ENCODE measurements at places on chromosomes 1 and 21. TPM values are rescaled to one million over a fixed set of nuclear protein-coding genes. Genes with fewer than 3 reads are reported as not detected.

DNA sequence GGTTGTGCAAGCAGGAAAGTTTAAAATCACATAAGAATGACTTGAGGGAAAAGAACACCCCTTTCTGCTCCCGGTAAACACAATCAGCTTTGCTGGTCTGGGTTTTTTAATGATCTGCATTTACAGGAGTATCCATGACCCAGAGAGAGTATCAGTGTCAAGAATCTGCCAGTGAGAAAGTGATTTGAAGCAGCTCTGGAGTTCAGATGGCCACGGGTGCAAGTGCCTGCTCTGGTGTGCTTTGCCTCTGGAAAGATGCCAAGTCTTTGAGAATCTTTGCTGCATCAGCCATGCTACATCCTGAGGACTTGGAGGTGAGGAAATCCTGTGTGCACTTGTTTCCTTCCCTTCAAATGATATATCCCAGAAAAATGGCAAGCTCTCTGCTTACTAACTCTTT lies 18.6 kb upstream of the MYSM1 start:
- H3K36me3 ChIP-seq: peaks cover 4% of the 10 kb centered on the region
- peak overlapping the region; percentile 28 for H3K4me3 ChIP-seq
- DNase-seq: peak; percentile 20
- H3K27me3 ChIP-seq: peaks cover 3% of the 10 kb centered on the region
- peaks cover 33% of the 10 kb centered on the region for H3K4me1 ChIP-seq

- H3K4me3 ChIP-seq: no peak overlapping the region
- no peak overlapping the region for H3K27ac ChIP-seq
- no peak for DNase-seq
- no peaks in the 10 kb centered on the region for H3K4me1 ChIP-seq
- H3K36me3 ChIP-seq: no peaks in the 10 kb centered on the region
Observed at GRCh38 chr1:4418021-4418420, 236.4 kb upstream of the AJAP1 start.

- no peak overlapping the region for H3K4me3 ChIP-seq
- no peaks in the 10 kb centered on the region for H3K36me3 ChIP-seq
- peaks cover under 1% of the 10 kb centered on the region for H3K27me3 ChIP-seq
- H3K27ac ChIP-seq: no peak overlapping the region
- H3K4me1 ChIP-seq: peaks cover 64% of the 10 kb centered on the region
Observed at GRCh38 chr1:76290271-76290670, 215.7 kb downstream of the ST6GALNAC3 start.

Gene PRRX1
- total RNA-seq: not detected

Gene E2F2
- total RNA-seq: 93.4 TPM
